GM23338 (cell line): ENCODE measurements at places on chromosomes 2 and 18.

GRCh38 chr2:54438271-54438670 is 17.9 kb upstream of the SPTBN1 start:
- DNase-seq = peak; percentile 17

- DNase-seq = peak; percentile 66
These were observed 289.8 kb upstream of the SPRED2 start for GRCh38 chr2:65722028-65722778.

DNA sequence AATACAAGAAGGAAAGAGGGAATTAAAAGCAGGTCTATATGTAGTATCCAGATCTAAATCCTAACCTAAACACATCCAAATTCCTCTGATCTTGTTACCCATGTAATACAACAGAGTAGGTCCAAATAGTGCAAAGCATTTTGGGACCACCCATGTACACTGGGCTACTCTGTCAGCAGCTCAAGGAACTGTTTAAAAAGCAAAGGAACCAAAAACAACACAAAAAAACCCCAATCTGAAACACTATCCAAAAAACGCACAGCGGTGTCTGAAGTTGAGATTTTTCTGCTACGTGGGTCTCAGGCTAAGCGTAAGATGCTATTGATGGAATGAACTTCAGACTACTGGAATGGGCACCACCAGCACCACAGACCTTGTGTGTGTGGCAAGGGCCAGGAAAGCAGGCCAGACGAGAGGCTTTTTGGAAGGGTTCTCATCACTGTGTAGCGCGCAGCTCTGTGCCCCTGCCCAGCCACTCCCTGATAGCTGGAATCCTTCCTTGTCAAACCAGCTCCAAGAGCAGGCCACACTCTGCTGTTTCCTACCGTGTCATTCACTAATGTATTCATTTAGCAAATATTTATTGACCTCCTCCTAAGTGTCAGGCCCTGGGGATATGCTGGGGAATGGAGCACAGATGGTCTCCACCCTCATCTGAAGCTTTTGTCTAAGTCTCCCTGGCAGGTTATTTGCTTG is 101.4 kb downstream of the COLEC12 start:
- no peak for DNase-seq

GRCh38 chr18:49613141-49613640 is 51.3 kb downstream of the LIPG start:
- DNase-seq = peak; percentile 88

DNA sequence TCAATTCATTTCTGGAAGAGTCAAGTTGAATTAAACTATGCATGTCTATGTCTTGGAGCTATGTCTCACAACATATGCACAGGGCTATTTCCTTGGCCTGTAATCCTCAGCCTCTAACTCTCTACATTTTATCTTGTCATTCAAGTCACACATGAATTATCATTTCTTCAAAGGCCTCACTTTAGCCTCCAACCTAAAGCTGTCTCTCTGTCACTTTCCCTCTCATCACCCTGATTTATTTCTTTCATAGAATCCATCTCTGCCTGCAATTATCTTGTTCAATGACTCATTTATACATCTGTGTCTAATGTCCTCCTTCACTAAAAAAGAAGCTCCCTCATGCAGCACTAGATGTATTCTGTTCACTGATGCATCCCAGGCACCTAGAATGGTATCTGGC is 614.2 kb upstream of the REG3G start:
- no peak for DNase-seq

- no peak for DNase-seq
These were observed 14.8 kb downstream of the SP110 start for GRCh38 chr2:230205034-230205433.

DNA sequence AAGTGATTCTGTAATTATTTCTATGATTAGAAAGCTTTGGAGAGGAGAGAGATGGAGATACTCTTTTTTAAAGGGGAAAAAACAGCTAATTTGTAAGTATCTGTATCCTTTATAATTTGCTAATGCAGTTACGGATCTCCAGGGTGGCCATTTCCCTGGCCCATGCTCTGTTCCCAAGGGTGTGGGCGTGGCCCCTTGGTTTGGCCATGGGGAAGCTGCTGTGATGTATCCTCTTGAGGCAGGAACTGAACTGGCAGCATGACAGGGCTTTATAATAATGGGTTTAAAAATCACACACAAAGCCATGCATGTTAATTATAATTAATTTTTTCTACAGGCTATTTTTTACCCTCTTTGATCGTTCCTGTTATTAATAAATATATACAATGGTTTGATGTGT is 27.0 kb downstream of the TRAPPC12 start:
- no peak for DNase-seq
